A375 (cell line): ENCODE measurements at places on chromosomes 1 and 21. TPM values are rescaled to one million over a fixed set of nuclear protein-coding genes. Genes with fewer than 3 reads are reported as not detected.

C1QTNF12 gene
- total RNA-seq: 2.5 and 7.0 TPM in 2 replicates

CACNA1S gene
- total RNA-seq: 0.03 and 0.08 TPM in 2 replicates

SOX13 gene
- 8.3 and 8.7 TPM in 2 replicates for total RNA-seq

ZNF670 gene
- total RNA-seq: 2.3 and 3.5 TPM in 2 replicates

PDE9A gene
- 7.6 and 9.6 TPM in 2 replicates for total RNA-seq

KRTAP7-1 gene
- not detected in 2 replicates for total RNA-seq

SLC30A10 gene
- not detected in 2 replicates for total RNA-seq

OR2T33 gene
- total RNA-seq: 0.32 and 0.91 TPM in 2 replicates

LY9 gene
- total RNA-seq: not detected in 2 replicates

CCDC181 gene
- total RNA-seq: 4.3 and 8.4 TPM in 2 replicates

CD1E gene
- not detected in 2 replicates for total RNA-seq
